ENCODE measurements at places on chromosomes 5 and 9.

DNA sequence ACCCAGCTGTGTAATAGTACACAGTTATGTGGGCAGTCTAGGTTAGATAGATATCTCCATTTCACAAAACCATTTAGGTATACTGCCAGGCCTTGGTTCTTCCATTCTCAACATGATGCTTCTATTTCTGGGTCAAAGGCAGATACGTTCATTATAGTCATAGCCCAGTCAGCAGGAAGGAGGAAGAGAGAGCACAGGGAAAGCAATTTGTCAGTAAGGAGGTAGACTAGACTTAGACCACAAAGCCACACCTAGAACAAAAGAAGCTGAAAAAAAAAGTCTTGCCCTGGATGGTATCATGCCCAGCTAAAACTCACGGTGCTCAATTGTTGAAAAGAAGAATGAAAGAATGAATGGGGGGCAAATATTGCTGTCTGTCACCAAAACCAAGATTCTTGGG is 7.6 kb downstream of the INVS start:
- no peak for DNase-seq

GRCh38 chr5:84783003-84783402 is 398.3 kb upstream of the EDIL3 start:
- DNase-seq: no peak

- no peak for DNase-seq
Measured at GRCh38 chr9:75885652-75886051, 4.8 kb upstream of the PCSK5 start.

DNA sequence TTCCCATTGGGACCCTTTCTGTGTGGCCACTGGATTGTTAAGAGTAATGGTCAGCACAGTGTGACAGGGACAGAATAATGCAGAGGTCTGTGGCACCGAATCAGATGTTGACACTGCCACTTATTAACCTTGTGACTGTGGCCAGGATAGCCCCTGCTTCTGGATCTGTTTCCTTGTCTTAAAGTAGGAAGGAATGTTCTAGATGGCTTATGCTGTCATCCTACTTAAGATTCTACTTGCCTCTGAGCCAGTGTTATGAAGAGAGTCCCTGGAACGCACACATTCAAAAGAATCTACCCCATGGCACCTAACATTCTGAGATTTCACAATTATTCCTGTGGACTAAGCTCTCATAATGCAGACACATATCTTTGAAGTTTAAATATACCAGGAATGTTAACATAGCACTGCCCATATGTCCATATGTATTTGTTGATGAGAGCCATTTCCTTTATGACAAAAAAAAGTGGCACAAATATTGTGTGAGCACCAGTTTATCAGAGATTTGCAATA is 612.7 kb downstream of the TLR4 start:
- no peak for DNase-seq

DNA sequence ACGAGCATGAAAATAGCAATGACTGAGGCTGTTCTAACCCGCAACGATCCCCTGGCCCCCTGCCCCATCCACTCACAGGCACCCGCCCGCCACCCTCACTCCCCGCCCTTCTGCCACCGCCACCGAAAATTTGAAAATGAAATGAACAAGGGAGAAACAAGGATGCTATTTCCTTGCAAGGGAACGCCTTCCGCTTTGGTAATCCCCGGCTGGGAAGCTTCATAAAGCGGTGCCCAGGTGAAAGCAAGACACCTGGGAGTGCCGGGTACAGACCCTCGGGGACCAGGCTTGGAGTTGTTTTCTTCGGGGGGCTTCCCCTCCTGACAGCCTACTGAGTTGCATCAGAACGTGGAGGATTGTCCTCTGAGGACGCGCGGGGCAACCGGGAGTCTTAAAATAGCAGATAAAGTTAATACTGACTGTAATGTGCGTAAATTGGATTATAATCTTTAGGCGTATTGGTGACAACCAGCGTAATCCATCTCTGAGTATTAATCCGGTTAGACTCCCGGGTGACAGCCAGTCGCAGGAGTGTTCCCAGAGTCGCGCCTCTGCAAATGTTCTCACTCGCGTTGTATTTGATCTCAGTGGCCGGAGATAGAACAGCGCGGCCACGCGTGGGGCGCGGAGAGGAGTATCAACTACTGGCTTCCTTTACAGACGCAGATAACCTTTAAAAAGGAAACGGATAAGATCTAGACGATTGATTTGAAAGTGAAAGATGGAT is 885 bp upstream of the MLLT3 start:
- peak; percentile 77 for DNase-seq

GRCh38 chr9:23611869-23612268 is 214.2 kb downstream of the ELAVL2 start:
- no peak for DNase-seq

GRCh38 chr5:142896325-142897007 is 126.3 kb downstream of the ARHGAP26 start:
- no peak for DNase-seq

DNA sequence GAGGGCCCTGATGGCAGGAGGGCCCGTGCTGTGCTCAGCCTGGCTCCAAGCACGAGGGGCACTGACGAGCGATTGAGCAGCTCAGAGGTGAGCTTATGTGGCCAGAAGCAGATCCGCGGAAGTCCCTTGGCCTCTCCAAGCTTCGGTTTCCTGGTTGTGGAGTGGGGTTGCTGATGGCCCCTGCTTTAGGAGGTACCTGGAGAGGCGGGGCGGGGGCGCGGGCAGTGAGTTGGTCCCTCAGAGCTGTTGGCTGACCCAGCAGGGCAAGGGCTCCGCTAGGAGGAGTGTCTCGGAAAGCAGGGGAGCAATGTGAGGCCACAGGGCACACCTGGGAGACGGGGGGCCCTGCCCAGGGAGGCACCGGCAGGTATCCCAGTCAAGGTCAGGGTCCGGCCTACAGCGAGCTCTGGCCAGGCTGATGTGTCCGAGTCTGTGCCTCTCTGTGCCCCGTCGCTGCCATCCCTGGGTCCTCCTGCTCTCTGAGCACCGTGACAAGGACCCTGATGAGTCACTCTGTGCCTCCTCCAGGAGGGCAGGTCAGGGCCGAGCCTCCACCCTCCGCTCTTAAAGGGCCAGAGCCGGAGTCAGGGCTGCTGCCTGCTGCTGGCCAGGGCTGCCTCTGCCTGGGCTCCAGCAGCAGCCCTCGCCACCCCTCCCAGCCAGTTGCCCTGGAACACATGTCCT is 14.8 kb downstream of the NCS1 start:
- DNase-seq: no peak

DNA sequence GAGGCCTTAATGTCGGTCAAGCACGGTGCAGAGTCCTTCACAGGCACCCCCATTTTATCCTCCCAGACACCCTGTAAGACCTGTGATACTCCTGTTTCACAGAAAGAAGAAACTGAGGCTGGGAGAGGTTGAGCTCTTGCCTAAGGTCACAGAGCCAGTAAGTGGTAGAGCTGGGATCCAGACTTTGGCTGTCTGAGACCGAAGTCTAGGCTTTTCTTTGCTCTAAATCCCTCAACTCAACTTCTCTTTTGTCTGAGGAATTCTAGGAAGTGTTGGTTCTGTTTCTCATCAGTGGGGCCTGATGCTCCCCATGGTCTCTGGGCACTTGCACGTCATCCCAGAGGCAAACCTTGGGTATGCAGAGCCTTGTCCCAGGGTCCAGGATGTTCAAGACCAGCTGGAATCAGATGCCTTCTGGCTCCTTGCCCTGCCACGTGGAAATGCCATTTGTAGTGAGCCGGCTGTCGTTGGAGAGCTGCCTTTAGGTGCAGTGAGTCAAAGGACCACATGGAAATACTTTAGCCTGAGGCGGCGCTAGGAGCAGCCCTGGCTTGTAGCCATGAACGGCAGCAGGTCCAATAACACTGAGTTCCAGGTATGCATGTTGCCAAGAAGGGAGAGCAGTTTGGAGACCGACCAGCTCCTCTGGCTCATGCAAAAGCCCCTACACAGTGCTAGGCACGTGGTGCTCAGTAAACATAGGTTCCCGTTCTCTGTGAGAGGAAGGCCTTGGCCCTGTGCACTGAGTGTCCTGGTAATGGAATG is 9.2 kb downstream of the DCANP1 start:
- no peak for DNase-seq

Measured in CD4-positive, alpha-beta T cell treated with Interleukin-4 for 1 hour (primary cell).